ENCODE measurements at places on chromosomes 1 and 21. TPM values are rescaled to one million over a fixed set of nuclear protein-coding genes. Genes with fewer than 3 reads are reported as not detected.

The DISP3 gene
- 0.09 TPM for total RNA-seq

The SNAP47 gene
- total RNA-seq, result 30.7 TPM

The DR1 gene
- total RNA-seq, result 26.5 TPM

The SH2D5 gene
- 0.11 TPM for total RNA-seq

The ZBTB21 gene
- 3.7 TPM for total RNA-seq

The TMEM81 gene
- 0.76 TPM for total RNA-seq

The SMCP gene
- total RNA-seq, result not detected

The TMEM200B gene
- total RNA-seq, result 0.26 TPM

The BRINP3 gene
- total RNA-seq, result not detected

The TAL1 gene
- 121 TPM for total RNA-seq

The COL24A1 gene
- total RNA-seq, result not detected

The SAMD13 gene
- total RNA-seq, result 0.43 TPM

The IFNLR1 gene
- not detected for total RNA-seq

The LCE1F gene
- total RNA-seq, result not detected

The CHIA gene
- not detected for total RNA-seq

The BRDT gene
- total RNA-seq, result not detected

The S100A2 gene
- total RNA-seq, result 0.98 TPM

The CRNN gene
- total RNA-seq, result not detected

The RPL11 gene
- 1,774 TPM for total RNA-seq

The CACNA1S gene
- not detected for total RNA-seq

The TRIM67 gene
- total RNA-seq, result not detected

The STIL gene
- 3.5 TPM for total RNA-seq

The SLC1A7 gene
- not detected for total RNA-seq

The FAM151A gene
- total RNA-seq, result not detected

All from dermis lymphatic vessel endothelial cell (primary cell).